ENCODE measurements at places on chromosomes 12 and 14. TPM values are rescaled to one million over a fixed set of nuclear protein-coding genes. Genes with fewer than 3 reads are reported as not detected.

GRCh38 chr12:6643569-6644256 lies 3.5 kb downstream of the ACRBP start:
- H3K27me3 ChIP-seq = no peaks in the 10 kb centered on the region
- DNase-seq = no peak
- no peak overlapping the region for H3K27ac ChIP-seq
- no peak overlapping the region for H3K4me3 ChIP-seq
- peaks cover 6% of the 10 kb centered on the region for H3K36me3 ChIP-seq

GRCh38 chr12:114018669-114019068 lies 52.5 kb upstream of the RBM19 start:
- H3K4me1 ChIP-seq = no peaks in the 10 kb centered on the region
- no peak overlapping the region for H3K27ac ChIP-seq
- peaks cover 10% of the 10 kb centered on the region for H3K27me3 ChIP-seq
- no peak for DNase-seq
- H3K36me3 ChIP-seq = no peaks in the 10 kb centered on the region

DNA sequence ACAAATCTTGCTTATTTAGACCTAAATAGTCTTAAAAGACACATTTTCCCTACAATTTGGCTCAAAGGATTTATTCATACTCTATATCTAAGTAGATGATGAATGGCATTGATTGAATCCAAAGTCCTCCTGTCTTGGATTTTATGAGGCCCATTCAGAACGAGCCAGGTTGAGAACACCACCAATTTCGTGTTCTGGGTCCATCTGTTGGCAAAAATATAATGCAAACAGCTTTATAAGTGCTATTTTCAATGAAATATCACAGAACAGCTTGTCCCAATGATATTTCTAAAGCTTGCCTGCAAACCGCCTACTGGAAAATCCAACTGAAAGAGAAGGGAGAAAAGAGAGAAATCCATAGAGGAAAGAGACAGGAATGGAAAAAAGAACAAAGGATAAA lies 204.8 kb upstream of the GARIN6 start:
- H3K4me1 ChIP-seq = no peaks in the 10 kb centered on the region
- H3K27ac ChIP-seq = no peak overlapping the region
- H3K27me3 ChIP-seq = no peaks in the 10 kb centered on the region
- H3K36me3 ChIP-seq = no peaks in the 10 kb centered on the region

GRCh38 chr14:62889364-62889763 lies 155.9 kb downstream of the KCNH5 start:
- DNase-seq = no peak
- H3K4me1 ChIP-seq = no peaks in the 10 kb centered on the region
- H3K36me3 ChIP-seq = no peaks in the 10 kb centered on the region

DNA sequence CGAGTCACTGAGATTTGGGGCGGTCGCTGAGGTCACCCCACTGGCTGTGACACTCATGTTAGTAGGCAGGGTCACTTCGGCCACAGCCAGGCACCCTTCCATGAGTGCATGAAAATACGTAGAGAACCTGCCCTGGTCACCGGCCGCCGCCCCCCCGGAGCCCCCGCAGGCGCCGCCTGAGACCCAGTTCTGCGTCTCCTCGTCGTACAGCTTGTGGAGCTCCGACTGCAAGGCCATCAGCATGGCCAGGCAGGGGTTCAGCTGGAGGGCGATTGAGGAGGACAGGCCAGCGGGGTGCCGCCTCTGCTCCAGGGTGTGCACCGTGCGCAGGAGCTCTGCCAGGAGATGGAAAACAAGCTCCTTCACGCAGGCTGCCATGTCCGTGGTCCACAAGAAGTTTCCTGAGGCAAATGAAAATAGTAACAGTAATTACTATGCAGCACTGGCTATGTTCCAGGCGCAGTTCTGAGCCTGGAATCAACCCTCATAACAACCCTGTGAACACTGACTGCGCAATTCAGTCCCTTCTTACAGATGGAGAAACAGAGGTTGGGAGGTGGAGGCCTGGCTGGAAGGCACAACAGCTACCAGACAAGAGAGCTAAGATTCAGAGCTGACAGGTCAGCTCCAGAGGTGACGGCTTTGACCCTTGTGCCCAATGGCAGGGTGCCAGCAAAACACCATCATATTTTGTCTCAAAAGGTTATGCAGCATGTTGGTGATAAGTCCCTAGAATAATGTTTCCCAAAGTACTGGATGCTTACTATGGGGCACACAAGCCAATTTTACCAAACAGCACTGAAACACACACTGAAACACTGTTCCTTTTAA lies 59.9 kb downstream of the TRAFD1 start:
- H3K4me1 ChIP-seq = no peaks in the 10 kb centered on the region
- H3K27me3 ChIP-seq = no peaks in the 10 kb centered on the region
- DNase-seq = no peak
- no peak overlapping the region for H3K4me3 ChIP-seq
- peaks cover 48% of the 10 kb centered on the region for H3K36me3 ChIP-seq

- H3K4me1 ChIP-seq = peaks cover 16% of the 10 kb centered on the region
- no peak overlapping the region for H3K4me3 ChIP-seq
- H3K27me3 ChIP-seq = no peaks in the 10 kb centered on the region
- H3K27ac ChIP-seq = no peak overlapping the region
These were observed 23.1 kb downstream of the FBRSL1 start for GRCh38 chr12:132513070-132513398.

- no peak overlapping the region for H3K27ac ChIP-seq
- no peak overlapping the region for H3K4me3 ChIP-seq
- no peaks in the 10 kb centered on the region for H3K36me3 ChIP-seq
These were observed 7.5 kb upstream of the PYROXD1 start for GRCh38 chr12:21429994-21430393.

Gene LMNTD1
- polyA plus RNA-seq = 0.22 TPM

Gene GLI1
- 7.3 TPM for polyA plus RNA-seq

Gene IAPP
- polyA plus RNA-seq = 0.10 TPM

Gene CAPZA3
- 0.04 TPM for polyA plus RNA-seq

Gene PMCH
- 0.18 TPM for polyA plus RNA-seq

Gene IFNG-AS1
- polyA plus RNA-seq = 0.13 TPM

Gene TAS2R31
- polyA plus RNA-seq = 0.82 TPM
